ENCODE measurements at places on chromosomes 7 and 10.

GRCh38 chr10:17590969-17591645 lies 26.1 kb downstream of the HACD1 start:
- DNase-seq: no peak

GRCh38 chr10:103067484-103067883 lies 125.6 kb downstream of the NT5C2 start:
- no peak for DNase-seq

GRCh38 chr10:77041636-77042258 lies 595.9 kb downstream of the KCNMA1 start:
- no peak for DNase-seq

DNA sequence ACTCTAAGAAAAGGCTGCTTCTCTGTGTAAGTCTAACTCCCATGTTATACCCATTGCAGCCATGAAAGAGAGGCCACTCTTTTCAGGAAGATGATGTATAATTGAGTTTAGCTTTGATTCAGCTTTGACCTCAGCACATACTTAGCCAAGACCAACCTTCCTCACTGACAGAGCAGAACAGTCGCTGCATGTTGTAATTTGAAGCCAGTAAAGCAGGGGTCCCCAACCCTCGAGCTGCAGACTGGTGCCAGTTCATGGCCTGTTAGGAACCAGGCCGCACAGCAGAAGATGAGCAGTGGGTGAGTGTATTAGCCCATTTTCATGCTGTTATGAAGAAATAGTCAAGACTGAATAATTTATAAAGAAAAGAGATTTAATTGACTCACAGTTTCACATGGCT lies 223.9 kb downstream of the GPR158 start:
- no peak for DNase-seq

- no peak for DNase-seq
These were observed 109.9 kb upstream of the ABI1 start for GRCh38 chr10:26970667-26971066.

DNA sequence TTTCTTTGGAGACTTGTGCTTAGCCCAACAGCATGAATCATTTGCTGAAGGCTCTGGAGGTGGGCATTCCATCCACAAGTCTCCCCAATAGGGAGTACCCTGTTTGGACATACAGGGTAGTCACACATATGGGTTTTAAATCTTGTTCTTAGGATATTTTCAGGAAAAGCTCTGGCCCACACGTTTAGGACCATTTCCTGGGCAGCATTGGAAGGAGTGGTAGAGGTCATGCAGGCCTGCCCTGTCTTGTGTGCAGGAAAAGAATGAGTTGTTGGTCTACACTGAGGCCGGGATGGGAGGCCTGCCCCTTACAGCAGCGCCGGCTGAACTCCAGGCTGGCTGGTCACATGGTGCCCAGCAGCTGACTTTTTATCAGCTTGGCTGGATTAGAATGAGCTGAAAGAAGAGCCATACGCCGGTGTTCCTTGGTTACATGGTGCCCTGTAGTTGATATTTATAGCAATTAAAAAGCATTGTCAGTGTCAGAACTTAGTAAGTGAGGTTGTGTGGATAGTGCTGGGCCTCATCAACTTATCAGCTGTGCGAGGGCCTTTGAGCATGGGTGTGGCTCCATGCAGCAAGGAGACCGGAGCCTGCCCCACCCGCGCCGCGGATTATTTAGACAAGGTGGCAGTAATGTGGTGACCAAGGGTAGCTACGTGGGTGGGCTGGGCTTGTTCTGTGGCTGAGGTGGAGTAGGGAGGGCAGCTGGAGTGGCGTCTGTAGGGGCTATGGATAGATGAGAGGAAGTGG lies 28.6 kb downstream of the OGDH start:
- DNase-seq: no peak

GRCh38 chr10:178208-178607 lies 43.0 kb downstream of the ZMYND11 start:
- peak; percentile 47 for DNase-seq

DNA sequence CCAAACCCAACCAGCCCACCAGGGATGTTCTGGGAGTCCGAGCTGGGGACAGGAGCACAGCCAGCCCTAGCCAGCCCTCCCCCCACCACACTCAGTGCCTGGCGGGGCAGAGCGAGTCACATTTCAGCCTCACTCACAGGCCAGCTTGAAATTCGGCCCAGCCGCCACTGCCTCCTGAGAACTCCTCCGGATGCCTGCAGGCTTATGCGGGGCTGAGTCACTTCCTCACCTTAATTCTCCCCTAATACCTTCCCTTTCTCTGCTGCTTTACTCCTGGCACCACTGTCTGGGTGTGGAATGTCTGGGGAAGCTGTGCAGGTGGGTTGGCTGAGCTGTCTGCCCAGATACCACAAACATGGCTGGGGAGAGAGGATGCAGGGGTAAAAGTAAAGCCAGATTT lies 22.6 kb upstream of the DLG5 start:
- peak; percentile 54 for DNase-seq

- no peak for DNase-seq
These were observed 39.0 kb upstream of the TMEM229A start for GRCh38 chr7:124071843-124072242.

DNA sequence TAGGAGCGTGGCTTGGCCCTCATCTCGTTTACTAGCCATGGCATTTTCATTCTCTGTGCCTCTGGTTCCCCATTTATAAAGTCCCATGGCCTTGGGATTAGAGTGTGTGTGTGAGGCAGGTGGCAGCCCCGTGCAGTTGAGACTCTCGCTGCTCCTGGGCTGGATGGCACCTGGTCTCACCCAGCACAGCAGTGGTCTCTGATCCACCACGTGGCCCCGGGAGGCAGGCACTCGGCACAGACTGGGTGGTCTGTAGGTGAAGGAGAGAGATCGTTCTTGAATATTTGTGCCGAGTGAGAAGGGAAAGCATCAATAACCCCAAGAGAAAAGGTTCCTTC lies 50.4 kb downstream of the CALML3 start:
- DNase-seq: no peak

GRCh38 chr7:153943457-153943856 lies 108.7 kb upstream of the DPP6 start:
- no peak for DNase-seq

DNA sequence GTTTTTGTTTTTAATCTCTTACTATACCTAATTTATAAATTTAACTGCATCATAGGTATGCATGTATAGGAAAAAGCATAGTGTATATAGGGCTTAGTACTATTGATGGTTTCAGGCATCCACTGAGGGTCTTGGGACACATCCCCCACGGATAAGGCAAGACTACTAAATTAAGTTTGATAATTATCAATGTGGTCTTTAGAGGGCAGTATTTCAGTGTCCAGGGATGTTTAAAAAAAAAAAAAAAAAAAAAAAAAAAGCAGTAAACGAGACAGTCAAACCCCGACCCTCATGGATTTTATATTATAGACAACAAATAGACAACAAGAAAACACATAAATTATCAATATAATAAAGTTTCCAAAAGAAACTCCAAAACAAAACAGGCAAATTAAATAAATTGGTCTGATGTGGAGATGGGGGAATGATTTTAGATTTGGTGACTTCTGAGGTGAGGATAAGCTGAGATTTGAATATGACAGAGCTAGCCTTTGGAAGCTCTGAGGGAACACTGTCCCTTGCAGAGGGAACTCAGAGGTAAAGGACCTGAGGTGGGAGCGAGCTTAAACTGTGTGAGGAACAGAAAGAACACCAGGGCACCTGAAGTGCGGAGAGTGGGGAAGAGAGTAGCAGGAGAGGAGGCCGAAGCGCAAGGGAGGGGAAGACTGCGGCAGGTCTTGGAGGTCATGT lies 14.8 kb downstream of the ACSM6 start:
- peak; percentile 58 for DNase-seq

- DNase-seq: no peak
These were observed 3.9 kb upstream of the CNNM1 start for GRCh38 chr10:99325281-99325680.

All from ACHN (cell line).